Stimulated activated naive CD4-positive, alpha-beta T cell (primary cell): ENCODE measurements at places on chromosomes 11 and 22.

GRCh38 chr11:31926816-31927528 is 115.8 kb upstream of the PAX6 start:
- no peak for DNase-seq

DNA sequence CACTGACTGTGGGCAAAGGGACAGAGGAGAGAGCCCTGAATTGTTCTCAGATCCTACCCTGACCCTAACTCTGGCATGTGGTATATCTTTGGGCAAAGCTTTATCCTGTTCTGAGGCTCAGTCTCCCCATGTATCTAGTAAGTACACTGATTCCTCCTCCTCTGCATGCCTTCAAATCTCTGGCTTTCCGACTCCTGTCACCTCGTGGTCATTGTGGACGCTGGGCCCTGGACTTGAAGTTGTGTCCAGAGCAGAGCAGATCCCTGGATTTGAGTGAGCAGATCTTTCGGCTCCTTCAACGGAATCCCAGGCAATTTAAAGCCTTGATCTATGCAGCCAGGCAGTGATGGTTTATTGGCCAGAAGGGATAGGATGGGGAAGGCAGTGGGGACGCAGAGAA is 3.0 kb downstream of the MOGAT2 start:
- no peak for DNase-seq

GRCh38 chr11:9646324-9646723 is 17.6 kb upstream of the SWAP70 start:
- no peak for DNase-seq

GRCh38 chr22:49460592-49461281 is 366.9 kb downstream of the BRD1 start:
- DNase-seq: no peak

- no peak for DNase-seq
Measured at GRCh38 chr11:133180201-133180600, 352.1 kb downstream of the OPCML start.

GRCh38 chr22:25928038-25928437 is 186.1 kb downstream of the MYO18B start:
- DNase-seq: no peak

GRCh38 chr11:120404495-120404894 is 68.3 kb downstream of the ARHGEF12 start:
- no peak for DNase-seq

DNA sequence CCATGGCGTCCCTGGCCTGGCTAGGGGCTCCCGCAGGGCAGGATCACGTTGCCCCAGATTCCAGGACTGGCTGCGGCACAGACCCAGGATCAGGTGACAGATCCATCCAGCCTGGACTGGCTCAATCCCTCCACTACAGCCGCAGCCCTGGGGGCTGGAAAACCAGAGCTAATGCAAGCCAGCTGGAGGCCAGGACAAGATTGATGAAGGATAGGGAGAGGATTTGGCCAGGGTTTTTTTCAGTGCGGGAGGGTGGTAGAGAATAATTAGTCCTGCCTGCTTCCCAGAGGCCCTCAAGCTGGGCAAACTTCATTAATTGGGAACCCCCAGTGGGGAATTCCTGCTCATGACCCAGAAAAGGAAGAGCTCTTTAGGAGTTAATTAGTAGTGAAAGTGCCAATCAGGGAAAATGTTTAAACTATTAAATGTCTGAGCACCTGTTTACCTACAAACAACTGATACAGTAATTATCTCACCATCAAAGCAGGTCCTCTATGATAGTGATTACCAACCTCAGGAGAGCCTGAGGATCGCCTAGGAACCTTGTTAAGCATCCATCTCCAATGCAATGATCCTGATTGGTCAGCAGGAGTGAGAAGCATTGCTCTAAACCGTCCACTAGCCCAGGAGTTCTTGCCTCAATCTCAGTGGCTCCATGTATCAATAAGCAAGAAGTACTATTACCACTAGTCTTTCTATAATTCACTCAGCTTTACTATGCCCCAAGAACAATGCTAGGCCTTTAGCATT is 33.0 kb upstream of the MYOD1 start:
- DNase-seq: no peak

DNA sequence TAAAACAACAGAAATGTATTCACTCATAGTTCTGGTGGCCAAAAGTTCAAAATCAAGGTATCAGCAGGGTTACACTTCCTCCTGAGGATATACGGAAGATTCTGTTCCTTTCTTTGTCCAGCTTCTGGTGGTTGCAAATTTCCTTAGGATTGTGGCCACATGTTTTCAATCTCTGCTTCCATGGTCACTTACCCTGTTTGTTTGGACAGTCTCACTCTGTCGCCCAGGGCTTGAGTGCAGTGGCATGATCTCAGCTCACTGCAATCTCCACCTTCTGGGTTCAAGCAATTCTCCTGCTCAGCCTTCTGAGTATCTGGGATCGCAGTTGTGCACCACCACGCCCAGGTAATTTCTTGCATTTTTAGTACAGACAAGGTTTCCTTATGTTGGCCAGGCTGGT is 534.3 kb downstream of the KCNA4 start:
- no peak for DNase-seq

GRCh38 chr11:8242499-8243280 is 21.0 kb downstream of the LMO1 start:
- no peak for DNase-seq

DNA sequence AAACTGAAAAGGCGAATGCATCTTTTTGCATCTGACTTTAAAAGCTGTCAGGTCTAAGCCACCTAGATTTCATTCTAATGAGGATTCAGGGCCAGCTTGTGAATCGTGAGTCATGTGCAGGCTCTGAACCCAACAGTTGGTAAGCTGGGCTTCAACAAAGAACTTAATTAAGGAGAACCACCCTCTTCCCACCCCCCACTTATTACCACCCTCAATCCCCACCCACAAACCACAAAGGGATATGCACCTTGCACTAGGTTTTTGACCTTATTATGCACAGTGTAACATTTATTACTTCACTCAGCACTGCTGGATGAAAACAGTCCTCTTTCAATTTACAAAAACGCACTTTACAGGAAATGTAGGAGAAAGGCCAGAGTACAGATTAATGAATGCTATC is 94.1 kb upstream of the LIN7C start:
- DNase-seq: no peak

- no peak for DNase-seq
Measured at GRCh38 chr11:112881461-112881860, 79.8 kb upstream of the NCAM1 start.

- DNase-seq: no peak
Measured at GRCh38 chr11:30586251-30587144, at the start of gene MPPED2. Gene MPPED2 (minus strand): TSS chr11:30586353. CDS start chr11:30580373, 5,980 bp downstream.

- DNase-seq: no peak
Measured at GRCh38 chr22:35349704-35350538, 31.0 kb upstream of the HMOX1 start.

GRCh38 chr11:41042688-41043087 is 416.8 kb downstream of the LRRC4C start:
- DNase-seq: no peak

GRCh38 chr22:37126383-37126782 is 16.9 kb upstream of the TMPRSS6 start:
- no peak for DNase-seq

- DNase-seq: no peak
Measured at GRCh38 chr11:8196749-8197148, 27.9 kb upstream of the RIC3 start.

DNA sequence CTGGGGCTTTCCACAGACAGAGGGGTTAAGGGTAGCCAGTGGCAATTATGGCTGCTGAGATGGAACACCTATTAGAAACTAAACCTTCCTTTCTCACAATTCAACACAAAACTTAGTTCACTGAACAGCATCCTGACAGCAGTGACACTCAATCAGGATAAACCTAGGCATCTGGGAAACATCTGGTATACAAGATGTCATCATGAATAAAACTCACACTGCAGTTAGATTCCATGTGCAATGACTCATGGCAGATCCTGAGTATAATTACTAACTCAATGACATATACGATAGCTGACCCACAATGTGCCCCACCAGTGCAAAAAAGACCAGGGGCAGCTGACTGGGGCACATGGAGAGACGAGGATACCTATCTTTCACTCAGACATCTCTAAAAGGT is 17.7 kb downstream of the RBFOX2 start:
- DNase-seq: no peak

- DNase-seq: no peak
Measured at GRCh38 chr11:46207270-46207669, 70.2 kb upstream of the CREB3L1 start.

- no peak for DNase-seq
Measured at GRCh38 chr11:57410287-57410686, 16.6 kb downstream of the SLC43A3 start.

DNA sequence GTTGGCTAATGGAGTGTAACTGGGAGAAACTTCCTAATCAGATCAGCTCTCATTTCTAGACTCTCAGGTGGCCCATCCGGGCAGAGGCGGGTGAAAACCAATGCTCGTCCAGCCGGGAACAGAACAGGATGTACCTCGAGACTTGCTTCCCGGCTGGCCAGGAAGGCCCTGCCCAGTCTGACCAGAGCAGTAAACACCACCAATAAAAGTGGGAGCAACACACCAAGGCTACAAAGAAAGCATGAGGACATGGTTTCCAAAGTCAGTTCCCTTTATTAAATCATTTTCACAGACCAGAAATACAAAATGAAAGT is 940 bp upstream of the TNKS1BP1 start:
- no peak for DNase-seq

DNA sequence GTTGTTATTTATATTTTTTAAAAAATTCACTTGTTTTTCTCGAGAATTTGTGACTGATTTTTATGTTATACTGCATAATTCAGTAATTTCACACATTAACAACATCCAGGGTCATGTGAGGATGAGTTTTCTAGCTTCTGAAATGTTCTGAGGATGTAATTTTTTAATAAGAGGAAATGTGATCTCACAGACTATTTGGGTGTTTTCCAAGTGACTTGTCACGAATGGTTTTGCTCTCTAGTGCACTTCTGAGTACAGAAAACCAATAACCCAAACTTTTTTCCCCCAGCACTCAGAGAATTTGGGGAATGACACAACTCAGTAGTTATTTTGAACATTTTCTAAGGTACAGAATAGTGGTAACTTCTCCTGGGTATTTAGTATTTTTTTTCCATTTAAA is 821.1 kb upstream of the ARHGAP42 start:
- no peak for DNase-seq

GRCh38 chr11:13384908-13385640 is 77.9 kb downstream of the BTBD10 start:
- DNase-seq: no peak

DNA sequence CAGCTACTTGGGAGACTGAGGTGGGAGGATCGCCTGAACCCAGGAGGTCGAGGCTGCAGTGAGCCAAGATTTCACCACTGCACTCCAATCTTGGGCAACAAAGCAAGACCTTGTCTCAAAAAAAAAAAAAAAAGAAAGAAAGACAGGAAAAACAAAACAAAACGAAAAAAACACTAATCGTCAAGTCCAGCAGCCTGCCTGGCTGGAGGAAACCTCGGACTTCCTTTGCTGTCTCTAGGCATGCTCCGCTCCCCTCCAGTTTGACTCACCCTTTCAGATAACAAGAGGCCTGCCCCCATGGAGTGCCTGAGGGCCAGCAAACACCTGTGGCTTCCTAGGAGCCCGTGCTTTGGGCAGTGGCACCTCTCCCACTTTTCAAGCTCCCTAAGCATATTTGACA is 28.8 kb upstream of the CHKA start:
- DNase-seq: no peak

- DNase-seq: no peak
Measured at GRCh38 chr22:23242473-23243001, 62.2 kb downstream of the BCR start.

GRCh38 chr11:104772806-104773241 is 125.4 kb downstream of the CASP12 start:
- DNase-seq: peak; percentile 50

DNA sequence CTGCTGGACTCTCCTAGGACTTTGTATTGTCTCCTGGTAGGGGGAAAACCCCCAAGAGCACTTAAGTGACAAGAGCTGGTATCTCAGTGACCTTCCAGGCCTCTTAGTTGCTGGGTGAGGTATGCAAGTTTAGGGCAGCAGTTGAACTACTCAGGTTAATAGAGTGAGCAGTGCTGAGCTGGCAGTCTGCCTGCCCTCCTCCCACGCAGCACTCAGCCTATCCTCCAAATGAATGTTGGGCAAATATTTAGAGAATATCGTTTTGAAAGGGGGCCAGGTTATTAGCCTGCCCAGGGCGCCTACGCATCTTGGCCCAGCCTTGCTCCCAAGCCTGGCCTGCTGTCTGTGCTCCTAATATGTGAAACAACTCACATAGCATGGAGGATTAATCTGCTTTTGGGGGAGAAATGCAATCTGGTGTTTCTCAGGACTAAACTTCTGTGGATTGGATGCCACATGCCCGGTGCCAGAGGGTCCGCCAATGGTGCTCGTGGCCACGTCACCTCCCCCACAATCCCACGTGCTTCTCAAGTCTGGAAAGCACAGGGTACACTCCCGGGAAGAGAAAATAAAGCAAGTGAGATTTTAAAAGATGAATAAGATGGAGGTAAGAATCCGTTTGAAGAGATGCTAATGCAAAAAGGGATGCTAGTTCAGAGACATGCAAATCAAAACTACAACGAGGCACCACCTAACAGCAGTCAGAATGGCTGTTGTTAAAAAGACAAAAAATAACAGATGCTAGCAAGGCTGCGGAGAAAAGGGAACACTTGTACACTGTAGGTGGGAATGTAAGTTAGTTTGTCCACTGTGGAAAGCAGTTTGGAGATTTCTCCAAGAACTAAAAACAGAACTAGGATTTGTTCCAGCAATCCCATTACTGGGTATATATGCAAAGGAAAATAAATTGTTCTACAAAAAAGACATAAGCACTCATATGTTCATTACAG is 67.7 kb downstream of the SPON1 start:
- DNase-seq: no peak

DNA sequence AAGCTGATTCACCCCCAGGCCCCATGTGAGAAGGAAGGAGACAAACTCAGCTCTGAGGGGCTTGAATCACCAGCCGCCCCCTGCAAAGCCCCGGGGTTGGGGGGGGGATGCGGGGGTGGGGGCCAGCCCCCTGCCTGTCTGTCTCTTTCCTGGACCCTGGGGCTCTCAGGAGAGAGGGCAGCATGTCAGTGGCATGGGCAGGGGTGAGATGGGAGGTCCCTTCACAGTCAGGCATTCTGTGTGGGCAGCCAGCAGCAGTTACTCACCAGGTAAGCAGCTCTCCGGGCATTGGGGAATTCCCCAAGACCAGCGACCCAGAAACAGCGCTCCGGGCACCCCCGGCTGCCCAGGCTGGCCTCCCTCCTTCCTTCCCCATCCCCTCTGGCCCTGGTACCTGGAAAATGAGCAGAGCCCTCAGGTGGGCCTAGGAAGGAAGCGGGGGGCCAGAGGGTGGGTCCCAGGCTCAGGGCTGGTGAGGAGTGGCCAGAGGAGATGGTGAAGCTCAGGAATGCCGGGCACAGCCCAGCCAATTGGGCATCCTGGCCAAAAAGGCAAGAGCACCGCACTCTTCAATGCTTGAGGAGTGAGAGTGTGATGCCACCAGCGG is 4.2 kb upstream of the LIF start:
- no peak for DNase-seq

DNA sequence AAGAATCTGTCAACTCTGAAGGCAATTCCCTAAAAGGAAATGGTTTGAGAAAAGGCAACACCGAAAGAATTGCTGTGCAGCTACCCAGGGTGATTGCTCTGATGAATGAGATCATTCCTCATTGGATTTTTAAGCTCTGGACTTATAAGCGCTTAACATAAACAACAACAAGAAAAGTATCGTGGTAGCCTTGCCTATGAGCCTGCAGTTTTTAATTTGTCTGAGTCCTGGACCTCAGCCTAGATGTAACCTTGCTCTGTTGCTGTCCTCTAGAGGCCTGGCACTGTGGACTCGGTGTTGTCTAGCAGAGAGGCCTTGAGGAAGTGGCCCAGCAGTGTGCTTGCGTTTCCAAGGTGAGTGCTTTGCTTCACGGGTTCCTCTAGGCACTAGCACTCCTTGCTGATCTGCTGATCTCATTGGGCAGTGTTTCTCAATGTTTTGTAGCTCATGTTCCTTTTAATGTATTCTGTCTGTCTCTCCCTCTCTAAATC is 20.4 kb downstream of the CCDC81 start:
- no peak for DNase-seq
